Stimulated activated CD8-positive, alpha-beta memory T cell treated with anti-CD3 and anti-CD28 coated beads, Interleukin-15, amount 100 ng/mL, for 48 hours (primary cell): ENCODE measurements at places on chromosomes 3 and 15.

DNA sequence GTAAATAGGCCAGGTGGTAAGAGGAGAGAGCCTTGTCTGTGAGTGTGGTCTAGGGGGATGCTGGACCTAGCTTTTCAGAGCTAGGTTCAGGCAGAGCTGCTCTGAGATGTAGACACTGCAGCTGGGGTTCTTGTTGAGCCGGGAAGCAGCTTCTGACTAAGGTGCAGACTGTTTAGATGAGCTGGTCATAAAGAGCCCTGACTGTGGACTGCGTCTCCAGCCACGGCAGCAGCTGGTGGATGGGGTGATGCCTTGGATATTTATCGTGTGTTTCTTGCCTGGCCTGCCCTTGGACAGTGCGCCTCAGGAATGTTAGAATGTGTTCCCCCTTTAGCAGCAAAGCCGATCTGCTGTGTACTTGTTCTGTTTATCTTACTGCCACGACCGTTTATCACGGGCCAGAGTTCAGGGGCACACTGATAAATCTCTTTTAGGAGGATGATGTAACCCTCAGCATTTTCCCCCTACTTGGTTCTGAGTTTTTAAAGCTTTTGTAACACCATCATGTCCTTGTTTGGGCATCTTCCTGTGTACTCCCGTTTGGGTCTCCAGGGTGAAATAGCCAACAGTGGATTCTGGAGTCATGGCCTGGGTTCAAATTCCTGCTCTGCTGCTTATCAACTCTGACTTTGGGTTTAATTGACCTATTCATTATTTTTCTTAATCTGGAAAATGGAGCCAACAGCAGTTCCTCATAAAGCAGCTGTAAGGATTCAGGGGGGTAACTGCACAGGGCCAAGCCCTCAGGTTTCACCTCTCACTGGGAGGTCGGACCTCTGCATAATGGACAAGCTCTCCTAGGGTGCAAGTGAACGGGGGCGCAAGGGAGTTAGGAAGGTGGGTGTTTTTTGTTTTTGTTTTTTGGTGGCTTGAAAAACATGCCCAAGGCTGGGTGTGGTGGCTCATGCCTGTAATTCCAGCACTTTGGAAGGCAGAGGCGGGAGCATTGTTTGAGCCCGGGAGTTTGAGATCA is 51.4 kb downstream of the FLNB start:
- no peak for DNase-seq

- no peak for DNase-seq
Observed at GRCh38 chr3:117172426-117172825, 462.8 kb downstream of the TUSC7 start.

DNA sequence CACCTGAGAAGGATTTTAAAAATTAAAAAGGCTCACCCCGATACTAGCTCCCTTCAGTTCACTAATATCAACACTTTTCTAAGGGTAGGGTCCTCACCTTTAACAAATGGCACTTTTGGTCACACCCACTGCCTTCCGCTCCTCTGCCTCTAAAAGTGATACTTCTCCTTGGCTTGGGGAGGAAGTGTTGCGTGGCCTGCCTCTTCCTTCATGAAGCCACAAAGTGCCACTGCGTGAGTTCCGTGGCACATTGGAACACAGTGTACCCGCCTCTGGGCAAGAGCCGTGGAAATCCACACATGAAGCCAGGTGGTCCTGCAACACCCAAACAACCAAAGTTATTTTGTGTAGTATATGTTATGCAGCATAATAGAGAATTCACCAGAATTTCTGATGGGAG is 3.9 kb downstream of the B4GALT4 start:
- DNase-seq: no peak

DNA sequence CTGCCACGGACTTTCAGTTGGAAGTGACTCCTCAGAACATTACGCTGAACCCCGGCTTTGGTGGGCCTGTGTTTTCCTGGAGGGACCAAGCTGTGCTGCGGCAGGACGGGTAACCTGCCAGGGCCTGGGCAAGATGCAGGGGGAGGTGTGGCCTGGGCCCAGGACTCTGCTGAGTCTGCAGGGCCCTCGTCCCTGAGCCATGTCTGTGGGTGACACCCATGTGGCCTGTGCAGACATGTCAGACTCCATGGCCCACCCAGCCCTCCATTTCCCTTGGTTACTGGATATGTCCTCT is 4.9 kb upstream of the ITIH3 start:
- DNase-seq: no peak

- DNase-seq: no peak
Observed at GRCh38 chr3:146640955-146641867, 36.1 kb upstream of the PLSCR5 start.

DNA sequence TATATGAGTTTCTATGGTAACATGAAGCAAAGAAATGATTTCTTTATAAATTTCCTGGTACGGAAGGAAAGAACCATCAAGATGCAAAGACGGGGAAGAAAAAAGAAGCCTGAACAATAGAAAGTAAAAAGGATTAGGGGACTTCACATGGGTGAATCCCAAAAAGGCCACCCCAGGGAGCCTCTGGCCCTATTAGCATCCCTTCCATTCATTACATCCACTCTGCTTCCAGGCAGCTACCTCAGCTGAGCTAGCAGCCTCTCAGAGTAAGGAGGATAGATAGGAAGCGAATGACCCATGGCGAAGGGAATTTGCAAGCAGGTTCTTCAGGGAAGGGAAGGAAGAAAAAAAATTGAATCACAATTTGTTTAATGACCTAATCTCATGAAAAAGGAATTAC is 81.6 kb downstream of the GABRB3 start:
- DNase-seq: no peak

DNA sequence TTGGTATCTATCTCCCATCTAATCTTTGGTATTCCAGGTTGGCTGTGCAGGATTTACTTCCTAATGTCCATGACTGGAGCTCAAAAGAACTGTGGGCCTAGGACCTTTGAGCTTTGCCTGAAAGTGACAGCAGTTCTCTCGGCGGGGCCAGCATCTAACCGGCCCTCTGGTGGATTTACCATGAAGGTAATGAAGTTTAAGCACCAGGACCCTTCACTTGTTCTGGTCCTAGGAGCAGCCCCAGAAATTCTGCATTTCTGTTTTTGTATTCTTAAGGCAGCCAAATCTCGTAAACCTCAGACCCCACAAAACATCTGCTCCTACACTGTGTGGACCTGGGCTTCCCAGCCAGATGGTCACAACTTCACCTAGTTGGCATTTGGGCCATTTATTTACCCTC is 13.0 kb downstream of the CALML4 start:
- DNase-seq: no peak

DNA sequence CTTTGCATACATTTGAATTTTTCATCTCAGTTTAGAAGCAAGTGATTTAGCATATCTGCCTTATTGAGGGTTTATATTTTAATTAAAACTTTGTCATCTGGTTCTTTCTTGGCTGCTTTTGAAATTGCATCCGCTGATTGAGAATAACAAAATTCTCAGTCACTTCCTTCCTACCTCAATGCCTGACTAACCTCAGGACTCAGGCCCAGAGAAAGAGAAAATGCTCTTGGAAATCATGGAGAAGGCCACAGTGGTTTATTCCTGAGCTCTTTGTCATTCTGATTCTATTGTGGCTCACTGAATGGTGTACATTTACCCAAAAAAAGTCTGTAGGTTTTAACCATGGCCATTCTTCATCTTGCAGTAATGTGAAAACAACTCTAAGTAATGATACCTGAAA is 533.9 kb downstream of the TBL1XR1 start:
- DNase-seq: no peak

DNA sequence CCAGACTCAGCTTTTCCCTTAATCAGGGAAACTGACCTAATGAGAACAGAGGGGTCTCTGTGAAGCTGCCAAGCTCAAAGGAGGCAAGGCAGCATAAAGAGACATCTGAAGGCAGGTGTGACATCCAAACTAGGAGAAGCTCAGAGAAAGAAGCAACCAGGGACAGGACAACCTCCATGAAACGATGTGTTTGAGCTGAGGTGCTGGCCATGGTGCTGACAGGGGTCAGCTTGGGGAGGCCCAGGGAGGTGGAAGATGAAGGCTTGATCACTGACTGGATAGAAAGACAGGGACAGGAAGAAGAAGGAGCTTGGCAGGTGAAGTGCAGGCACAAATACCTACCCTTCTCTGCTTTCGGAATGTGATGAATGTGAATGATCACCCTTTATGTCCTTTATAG is 179.5 kb upstream of the NSMCE3 start:
- DNase-seq: no peak

DNA sequence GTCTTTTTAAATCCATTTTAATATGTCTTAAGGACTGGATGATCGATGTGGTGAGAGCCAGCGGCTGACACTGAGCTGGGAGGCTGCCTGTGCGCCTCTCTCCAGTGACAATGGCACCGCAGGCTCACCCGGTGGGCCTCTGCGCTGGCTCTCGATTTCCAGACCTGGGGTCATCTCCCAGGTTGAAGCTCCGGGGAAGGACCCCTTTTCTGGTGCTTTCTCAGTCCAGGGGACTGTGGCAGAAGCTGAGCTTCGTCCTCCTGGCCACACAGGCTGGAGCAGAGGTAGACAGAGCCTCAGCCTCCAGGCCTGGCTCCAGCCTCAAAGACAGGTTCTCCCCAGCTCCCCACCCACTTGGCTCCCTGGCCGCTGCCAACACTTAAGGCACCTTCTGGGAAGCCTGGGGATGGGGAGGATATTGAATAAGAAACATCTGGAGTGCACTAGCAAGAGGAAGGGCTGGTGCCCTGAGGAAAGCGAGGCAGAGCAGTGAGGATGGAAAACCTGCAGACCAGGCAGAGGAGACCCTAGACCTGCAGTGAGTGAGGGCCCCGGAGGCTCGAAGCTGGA is 154.2 kb upstream of the SMAD3 start:
- no peak for DNase-seq

DNA sequence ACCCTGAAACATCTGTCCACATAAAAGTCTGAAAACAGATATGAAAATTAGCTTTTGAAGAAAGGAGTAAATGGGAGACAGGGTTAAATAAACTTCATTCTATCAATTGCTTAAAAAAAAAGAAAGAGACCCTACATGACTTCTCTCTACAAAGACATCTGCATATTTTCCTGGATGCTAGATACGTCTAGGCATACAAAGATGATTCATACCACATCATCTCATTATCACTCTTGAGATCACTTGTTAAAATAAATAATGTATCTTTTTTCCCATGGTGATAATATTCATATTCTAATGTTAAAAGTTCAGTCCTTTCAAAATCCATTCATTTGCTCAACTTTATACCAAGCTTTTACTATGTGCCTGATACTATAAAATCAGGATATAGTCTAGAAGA is 295.8 kb downstream of the MAGI1 start:
- DNase-seq: no peak

GRCh38 chr3:169886671-169887070 is 16.9 kb upstream of the LRRC31 start:
- DNase-seq: no peak

DNA sequence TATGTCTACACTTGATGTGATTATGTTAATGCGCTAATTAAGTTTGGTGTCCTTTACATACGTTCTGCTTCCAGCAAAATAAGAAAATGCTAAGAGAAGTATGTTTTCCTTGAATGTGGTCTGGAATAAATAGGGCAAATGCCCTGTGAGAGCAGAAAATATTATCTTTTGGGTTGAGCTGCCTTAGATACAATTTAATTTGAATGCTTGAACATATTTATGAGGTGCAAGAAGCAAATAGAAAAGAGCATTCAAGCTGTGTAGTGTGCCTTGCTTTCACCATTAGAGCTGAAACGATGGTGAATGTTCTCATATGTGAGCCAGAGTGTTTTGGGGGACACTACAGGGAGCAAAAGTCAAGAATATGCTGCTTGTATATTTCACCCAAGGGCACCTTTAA is 15.9 kb upstream of the ARNT2 start:
- no peak for DNase-seq

DNA sequence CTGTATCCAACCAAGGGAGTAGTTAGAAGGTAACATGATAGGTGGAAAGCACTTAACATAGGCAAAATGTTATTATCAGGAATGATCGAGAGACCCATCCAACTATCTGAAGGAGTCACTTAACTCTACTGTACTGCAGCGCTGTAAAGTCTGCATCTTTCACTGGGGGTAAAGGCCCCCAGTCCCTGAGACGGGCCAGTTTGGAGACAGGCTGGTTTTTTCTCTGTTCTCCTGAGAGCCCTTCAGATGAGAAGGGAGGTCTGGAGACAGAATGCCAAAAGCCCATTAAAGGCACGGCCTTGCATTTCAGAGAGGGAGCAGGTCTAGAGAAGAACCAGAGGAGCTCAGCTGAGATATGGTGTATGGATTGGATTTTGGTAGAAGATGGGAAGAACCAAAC is 71.3 kb upstream of the CGNL1 start:
- DNase-seq: no peak

GRCh38 chr15:62067448-62068044 is 769 bp downstream of the C2CD4A start:
- no peak for DNase-seq
